ENCODE measurements at places on chromosomes 1 and 21. TPM values are rescaled to one million over a fixed set of nuclear protein-coding genes. Genes with fewer than 3 reads are reported as not detected.

DNA sequence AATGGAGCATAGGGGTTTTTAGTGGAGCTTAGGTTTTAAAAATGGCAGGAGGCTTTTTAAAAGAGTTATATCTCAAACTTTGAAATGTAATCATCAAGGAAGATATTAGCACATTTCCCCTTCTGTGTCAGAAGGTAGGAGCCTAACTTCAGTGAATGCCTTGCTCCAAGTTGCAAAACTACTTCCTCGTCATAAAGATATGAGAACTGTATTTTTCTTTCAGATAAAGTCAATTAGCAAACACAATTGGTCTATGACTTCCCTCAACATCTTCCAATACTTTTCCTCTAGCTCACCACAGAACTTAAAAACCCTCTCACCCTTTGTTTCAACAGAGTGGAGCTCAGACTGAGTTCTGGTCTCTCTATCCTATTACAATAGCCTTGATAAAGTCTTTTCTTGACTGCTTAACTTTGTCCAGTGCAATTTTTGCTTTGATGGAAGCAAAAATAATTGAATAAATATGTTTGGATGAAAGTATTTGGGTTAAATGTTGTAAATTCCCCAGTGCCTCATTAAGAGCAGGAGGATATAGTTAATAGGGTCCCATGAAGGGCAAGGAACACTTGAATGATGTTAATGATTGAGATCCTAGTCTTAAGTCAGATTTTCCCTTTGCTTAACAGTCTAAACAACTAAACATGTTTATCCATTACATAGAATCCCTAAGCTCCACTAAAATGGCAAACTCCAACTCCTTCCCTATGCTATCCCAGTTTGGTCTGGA lies 58.9 kb downstream of the TNFSF18 start:
- DNase-seq: no peak
- no peak overlapping the region for H3K4me3 ChIP-seq
- H3K27me3 ChIP-seq: no peaks in the 10 kb centered on the region
- H3K27ac ChIP-seq: no peak overlapping the region
- H3K4me1 ChIP-seq: no peaks in the 10 kb centered on the region

GRCh38 chr1:116487583-116487982 lies 83.2 kb downstream of the CD58 start:
- DNase-seq: no peak
- no peaks in the 10 kb centered on the region for H3K36me3 ChIP-seq
- no peaks in the 10 kb centered on the region for H3K27me3 ChIP-seq
- no peak overlapping the region for H3K4me3 ChIP-seq
- H3K4me1 ChIP-seq: peaks cover under 1% of the 10 kb centered on the region

The SSX2IP gene
- polyA plus RNA-seq: 3.7 TPM

The HMGCS2 gene
- 836 TPM for polyA plus RNA-seq

DNA sequence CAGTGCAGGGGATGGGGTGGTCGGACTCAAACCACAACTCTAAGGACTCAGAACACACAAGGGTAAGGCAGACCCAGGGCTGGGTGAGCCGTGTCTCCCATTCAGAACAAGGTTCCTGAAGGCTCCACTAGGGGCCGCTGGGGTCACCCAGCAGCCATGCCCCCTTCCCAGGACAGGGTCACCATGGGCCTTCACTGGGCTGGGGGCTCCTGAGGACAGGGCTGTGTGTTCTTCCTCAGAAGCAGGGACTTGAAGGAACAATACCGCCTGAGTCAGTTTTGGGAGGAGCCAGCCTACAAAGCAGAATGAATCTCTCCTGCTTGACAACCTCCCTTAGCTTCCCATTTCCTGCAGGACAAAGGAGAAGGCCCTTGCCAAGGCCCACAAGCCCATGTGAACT lies 15.4 kb downstream of the RIMS3 start:
- no peaks in the 10 kb centered on the region for H3K27me3 ChIP-seq
- H3K4me3 ChIP-seq: no peak overlapping the region
- H3K36me3 ChIP-seq: no peaks in the 10 kb centered on the region
- no peaks in the 10 kb centered on the region for H3K4me1 ChIP-seq
